Suprapubic skin (tissue), 4 donors: ENCODE measurements at places on chromosomes 1 and 21. TPM values are rescaled to one million over a fixed set of nuclear protein-coding genes. Genes with fewer than 3 reads are reported as not detected.

DNA sequence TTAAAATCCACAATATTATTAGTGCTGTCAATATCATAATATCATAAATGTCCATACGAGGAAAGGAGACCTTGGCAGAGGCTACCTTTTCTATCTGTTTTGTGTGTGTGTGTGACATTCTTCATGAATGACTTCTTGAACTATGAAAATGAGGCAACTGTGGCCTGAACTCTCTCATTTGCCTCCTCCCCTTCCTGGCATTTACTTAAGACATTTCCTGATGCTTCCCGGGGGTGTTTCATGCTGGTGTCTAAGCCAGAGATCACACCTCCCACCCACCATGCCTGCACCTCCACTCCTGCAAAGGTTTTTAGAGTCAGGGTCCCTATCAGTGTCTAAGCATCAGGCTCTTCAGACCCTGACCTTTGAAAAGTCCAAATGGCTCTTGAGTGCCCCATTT, 420.9 kb downstream of the KIF26B start:
- DNase-seq: no peak

CCDC18 gene
- total RNA-seq: 15.9 TPM

GRCh38 chr1:107669996-107670395, 295.0 kb downstream of the VAV3 start:
- no peak for DNase-seq

DNA sequence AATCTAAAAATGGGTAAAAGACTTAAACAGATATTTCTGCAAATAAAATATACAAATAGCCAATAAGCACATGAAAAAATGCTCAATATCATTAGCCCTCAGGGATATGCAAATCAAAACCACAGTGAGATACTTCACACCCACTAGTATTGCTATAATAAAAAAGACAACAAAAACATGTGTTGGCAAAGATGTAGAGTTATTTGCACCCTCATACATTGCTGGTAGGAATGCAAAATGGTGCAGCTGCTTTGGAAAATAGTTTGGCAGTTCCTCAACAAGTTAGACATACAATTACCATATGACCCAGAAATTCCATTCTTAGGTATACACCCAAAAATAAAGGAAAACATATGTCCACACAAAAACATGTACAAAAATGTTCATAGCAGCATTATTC, 30.2 kb downstream of the ZZZ3 start:
- no peak for DNase-seq

- no peak for DNase-seq
Measured at GRCh38 chr1:193434319-193434718, 247.9 kb upstream of the B3GALT2 start.

CD1D gene
- 0.97 TPM for total RNA-seq

DNA sequence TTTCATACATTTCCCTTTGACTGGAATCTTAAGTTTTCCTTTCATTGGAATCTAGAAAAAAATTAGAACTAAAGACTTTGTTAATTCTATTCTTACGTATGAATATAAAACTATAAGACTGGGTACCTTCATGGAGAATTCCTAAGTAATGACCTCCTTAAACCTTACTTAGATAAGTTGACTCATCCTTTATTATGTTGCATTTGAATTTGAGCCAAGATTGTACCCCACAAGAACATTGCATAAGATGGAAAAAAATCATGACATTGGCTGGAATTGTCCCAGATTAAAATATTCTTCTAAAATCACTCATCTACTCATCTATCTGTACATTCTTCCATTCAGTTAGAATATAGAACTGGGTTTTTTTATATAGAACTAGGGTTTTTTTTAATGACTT, 137.4 kb downstream of the C1orf21 start:
- no peak for DNase-seq

- DNase-seq: no peak
Measured at GRCh38 chr1:12246584-12246983, 16.8 kb downstream of the VPS13D start.

DNA sequence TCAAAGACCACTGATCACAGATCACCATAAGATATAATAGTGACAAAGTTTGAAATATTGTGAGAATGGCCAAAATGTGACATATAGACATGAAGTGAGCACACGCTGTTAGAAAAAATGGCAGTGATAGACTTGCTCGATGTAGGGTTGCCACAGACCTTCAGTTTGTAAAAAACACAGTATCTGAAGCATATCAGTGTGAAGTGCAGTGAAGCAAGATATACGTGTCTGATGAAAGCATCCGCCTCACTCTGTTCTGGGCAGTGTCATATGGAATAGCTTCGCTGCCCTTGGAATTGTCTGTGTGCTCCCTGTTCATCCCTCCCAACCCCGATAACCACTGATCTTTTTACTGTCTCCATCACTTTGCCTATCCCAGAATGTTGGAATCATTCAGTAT, 50.7 kb downstream of the GALNT2 start:
- no peak for DNase-seq

GRCh38 chr1:44632598-44632997, 41.7 kb downstream of the TMEM53 start:
- no peak for DNase-seq

- no peak for DNase-seq
Measured at GRCh38 chr1:212302745-212303383, 17.7 kb downstream of the PPP2R5A start.

DNA sequence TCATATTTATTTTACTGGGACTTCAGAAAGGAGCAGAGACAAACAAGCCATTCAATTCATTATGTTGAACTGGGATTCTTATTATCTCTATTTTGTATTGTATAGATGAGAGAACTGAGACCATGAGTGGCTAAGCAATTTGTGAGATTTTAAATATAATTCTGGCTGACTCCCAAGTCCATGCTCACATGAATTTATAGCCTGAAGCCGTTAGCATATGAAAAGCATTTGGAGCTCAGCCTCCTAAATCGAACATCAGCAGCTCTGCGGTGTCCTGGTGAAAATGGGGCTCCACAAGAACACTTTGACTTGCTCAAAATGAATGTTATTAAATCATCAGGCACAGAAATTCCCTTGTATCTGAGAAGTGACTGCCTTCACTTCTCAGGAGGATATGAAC, 96.8 kb upstream of the DPT start:
- DNase-seq: no peak

DNA sequence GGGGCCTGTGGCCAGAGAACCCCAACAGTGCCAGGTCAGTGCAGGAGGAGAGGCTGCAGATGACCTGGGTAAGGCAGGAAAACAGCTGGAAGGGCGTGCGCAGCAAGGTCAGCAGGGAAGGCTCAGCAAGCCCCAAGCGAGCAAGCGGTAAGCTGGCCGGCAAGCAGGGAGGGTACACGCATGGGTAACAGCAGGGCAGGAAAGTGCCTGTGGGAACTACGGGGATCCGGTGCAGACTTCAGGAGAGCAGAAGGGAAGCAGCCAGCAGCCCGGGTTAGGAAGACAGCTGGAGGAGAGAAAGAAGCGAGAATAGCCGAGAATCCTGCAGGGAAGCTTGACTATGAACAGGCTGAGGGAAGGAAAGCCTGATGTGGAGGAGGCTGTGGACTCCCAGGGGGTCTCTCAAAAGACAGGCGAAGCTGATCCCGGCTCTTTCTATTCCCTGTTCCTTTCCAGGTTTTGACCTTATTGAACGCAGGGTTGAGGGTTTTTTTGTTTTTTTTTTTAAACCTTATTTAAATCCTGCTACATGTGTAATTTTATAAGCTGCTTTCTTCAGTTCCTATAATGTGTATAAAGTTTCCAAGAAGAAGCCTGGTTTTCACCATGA, 20.9 kb downstream of the UMODL1 start:
- no peak for DNase-seq

- no peak for DNase-seq
Measured at GRCh38 chr1:9112961-9113880, 15.7 kb downstream of the GPR157 start.

DNA sequence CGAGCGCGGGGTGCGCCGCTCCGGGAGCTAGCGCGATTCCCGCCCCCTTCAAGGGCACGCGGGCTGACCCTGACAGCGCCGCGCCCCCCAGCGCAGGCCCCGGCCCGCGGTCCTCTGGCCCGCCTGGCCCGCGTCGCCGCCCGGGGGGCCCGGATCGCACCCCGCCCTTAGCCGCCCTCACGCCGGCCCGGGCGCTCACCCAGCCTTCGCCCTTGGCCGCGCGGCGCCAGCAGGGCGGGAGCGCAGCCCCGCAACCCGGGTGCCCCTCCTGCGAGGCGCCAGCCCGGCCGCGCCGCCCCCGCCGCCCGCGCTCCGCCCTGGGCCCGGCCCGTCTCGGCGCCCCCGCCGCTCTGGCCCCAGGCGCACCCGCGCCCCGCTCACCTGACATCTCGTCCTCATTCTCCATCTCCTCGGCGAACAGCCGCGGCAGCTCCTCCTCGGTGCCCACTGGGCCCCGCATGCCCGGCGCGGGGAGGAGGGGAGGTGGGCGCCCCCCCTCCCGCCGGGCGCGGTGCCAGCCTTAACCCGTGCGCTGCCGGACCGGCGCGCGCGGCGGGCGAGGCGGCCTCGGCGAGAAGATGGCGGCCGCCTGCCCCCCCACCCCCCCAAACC, 451 bp downstream of the CHD5 start:
- no peak for DNase-seq

DNA sequence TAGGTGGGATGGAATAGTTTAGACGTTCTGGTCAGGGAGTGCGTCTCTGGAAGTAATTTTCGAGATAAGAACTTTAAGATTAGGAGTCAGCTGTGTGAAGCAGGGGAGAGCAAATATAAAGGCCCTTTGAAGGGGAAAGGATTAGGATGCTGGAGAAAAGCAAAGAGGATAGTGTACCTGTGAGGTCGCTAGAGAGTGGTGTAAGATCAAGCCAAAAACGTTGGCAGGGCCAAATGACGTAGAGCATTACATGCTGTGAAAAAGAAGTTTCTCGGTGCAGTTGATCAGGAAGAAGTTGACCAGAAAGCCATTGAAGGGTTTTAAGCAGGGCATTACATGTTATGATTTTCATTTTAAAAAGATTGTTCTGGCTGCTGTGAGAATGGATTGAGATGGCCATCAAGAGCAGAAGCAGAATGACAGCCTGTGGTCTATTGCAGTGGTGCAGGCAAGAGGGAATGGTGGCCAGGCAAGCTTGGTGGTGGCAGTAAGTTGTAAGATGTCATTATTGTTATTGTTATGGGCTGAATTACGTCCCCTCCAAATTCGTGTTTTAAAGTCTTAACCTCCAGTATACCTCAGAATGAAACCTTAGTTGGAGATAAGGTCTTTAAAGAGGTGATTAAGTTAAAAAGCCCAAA, 113.6 kb upstream of the KIF26B start:
- DNase-seq: no peak

DNA sequence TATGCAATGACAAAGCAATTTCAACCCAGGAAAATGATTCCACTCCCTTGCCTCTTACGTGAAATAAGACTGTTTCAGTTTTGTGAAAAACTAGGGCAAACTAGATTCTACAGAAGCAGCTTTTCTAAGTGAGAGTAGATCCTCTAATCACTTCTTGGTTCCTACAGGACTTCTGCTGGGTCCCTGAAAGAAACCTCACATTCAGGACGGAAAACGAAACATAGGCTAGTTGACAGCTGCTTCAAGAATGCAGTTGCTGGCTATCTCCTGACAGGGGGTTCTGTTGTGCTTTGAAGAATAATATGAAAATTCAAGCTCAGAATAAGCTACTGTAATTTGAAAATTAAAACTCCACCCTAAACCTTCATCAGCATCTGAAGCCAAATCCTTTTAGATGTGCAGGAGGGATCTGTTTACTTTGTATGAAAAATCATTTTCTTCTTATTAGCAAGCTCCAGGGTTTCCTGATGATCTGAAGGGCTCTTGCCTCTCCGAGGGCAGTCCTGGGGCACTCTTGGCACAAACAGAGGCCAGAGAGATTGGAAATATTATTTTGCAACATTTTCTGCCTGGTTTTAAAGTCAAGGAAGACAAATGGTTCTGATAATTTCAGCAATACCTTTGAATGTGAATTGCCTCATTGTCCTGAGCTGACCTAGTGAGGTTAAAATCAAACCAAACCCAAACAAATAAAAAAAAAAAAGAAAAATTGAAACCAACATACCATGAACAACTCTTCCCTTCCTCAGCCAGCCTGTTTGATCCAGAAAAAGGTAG, 55.0 kb downstream of the NTMT2 start:
- DNase-seq: no peak

GRCh38 chr1:247409869-247410544, 6.0 kb upstream of the NLRP3 start:
- DNase-seq: no peak

PROK1 gene
- total RNA-seq: 4.2 TPM

GOLPH3L gene
- total RNA-seq: 36.6 TPM

GRCh38 chr1:66773227-66773626, 21.0 kb downstream of the DYNLT5 start:
- DNase-seq: no peak

LEPROT gene
- total RNA-seq: 34.6 TPM

CCSAP gene
- total RNA-seq: 17.1 TPM

DNA sequence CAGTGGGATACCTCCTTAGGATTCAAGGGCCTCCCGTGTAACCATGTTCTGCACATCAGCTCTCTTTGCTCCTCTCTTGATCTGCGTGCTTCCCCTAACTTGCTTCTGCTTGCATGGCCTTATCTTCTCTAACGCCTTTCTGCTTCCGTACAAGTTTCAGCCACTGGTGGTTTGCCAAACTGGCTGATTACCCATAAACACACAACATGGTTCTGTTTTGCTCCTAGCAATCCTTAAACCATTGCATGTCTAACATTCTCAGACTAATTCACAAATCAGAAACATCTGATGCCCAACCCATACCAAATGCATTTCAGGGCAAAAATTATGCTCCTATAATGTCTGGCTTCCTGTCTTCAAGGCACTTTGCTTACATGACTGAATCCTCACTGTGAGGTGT, 166.4 kb downstream of the PBX1 start:
- no peak for DNase-seq

AIRE gene
- not detected for total RNA-seq

- no peak for DNase-seq
Measured at GRCh38 chr1:60866917-60867531, 215.3 kb upstream of the NFIA start.

RGS1 gene
- 5.3 TPM for total RNA-seq

DNA sequence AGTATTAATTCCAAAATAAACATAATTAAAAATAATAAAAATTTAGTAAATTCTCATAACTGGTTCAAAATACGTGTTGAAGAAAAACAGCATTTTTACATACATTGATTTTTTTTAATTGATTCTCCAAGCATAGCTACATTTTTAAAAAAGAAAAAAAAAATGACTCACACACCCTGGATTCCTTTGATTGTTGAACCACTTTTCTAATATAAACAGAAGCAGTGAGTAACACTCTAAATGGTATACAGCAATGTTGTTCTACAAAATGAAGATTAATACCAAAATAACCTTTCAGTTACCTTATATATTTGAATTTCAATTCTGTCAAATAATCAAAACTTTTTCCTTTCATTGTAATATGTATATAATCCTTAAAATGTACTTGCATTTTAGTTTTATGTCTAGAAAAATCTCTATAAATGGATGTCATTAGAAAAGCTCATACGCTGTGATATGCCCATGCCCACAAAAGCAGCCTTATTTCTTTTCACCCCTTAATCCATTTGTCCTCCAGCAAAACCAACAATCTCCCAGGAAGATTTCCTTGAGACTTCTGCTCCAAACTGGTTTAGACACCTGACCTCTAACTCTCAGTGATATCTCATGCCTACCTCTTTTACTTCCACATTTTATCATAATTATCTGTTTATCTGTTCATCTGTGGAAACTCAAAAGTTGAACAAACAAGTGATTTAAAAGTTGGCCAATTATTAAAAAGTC, 246.4 kb upstream of the NR5A2 start:
- no peak for DNase-seq

THEM5 gene
- total RNA-seq: 62.8 TPM

GRCh38 chr1:156102633-156103511, 11.6 kb upstream of the LMNA start:
- no peak for DNase-seq
